H9 (cell line): ENCODE measurements at places on chromosomes 16 and 17.

DNA sequence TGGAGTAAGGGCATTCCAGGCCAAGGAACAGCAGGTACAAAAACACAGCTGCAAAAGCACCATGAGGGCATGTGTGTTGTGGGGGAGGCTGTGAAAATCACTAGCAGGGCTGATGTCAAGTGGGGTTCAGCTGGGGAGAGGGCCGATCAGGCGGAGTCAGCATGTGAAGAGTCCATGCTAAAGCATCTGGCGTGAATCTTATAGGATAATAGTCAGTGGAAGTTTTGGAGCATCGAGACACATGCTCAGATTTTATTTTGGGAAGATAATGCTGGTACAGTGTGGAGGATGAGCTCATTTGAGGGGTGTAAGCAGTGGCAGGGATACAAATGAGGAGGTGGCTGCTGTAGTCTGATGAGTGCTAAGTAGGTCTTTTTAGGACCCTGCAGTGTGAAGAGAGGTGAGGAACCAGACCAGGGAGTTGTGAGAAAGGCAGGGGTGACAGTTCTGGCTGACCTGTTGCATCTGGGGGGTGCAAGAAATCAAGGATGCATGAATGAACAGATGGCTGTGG lies 30.3 kb downstream of the MMD start:
- DNase-seq, result no peak

DNA sequence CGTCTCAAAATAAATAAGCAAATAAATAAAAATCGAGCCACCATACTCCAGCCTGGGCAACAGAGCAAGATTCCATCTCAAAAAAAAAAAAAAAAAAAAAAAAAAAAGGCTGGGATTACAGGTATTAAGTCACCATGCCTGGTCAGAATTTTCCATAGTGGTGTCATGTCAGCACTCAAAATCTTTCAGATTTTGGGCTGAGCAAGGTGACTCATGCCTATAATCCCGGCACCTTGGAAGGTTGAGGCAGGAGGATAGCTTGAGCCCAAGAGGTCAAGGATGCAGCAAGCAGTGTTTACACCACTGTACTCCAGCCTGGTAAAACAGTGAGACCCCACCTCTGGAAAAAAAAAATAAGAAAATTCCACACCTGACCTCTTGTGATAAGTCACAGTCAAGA lies 52.2 kb downstream of the FBXL20 start:
- no peak for DNase-seq

- DNase-seq, result peak; percentile 73
Observed at GRCh38 chr17:7834542-7834956, 532 bp downstream of the KDM6B start.

GRCh38 chr16:88305176-88305575 lies 77.6 kb upstream of the ZNF469 start:
- DNase-seq, result no peak

GRCh38 chr17:16987830-16988601 lies 16.1 kb upstream of the TNFRSF13B start:
- DNase-seq, result peak; percentile 76

DNA sequence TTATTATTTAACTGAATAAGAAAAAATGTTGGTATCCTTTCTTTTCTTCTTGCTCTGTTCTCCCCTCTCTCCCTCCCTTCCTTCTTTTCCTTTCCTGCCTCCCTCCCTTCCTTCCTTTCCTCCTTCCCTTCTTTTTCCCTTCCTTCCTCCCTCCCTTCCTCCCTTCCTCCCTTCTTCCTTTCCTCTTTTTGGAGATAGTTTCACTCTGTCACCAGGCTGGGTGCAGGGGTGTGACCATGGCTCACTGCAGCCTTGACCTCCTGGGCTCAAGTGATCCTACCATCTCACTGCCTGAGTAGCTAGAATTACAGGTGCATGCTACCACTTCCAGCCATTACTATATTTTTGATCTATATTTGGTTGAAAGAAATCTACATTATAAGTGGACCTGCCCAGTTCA lies 5.7 kb upstream of the RUSF1 start:
- DNase-seq, result no peak

GRCh38 chr17:65065906-65066305 lies 9.4 kb upstream of the GNA13 start:
- no peak for DNase-seq

- peak; percentile 97 for DNase-seq
Observed at GRCh38 chr17:74671031-74671771, 41.5 kb downstream of the CD300LF start.

GRCh38 chr16:53207810-53208752 lies 153.3 kb downstream of the CHD9 start:
- DNase-seq, result peak; percentile 67

- no peak for DNase-seq
Observed at GRCh38 chr17:5488752-5489151, 2.4 kb downstream of the MIS12 start.

- no peak for DNase-seq
Observed at GRCh38 chr16:77172951-77173350, 18.0 kb upstream of the MON1B start.
